ENCODE measurements at places on chromosomes 6 and 20.

GRCh38 chr6:157942351-157942750 is 39.3 kb upstream of the SYNJ2 start:
- no peak for DNase-seq

DNA sequence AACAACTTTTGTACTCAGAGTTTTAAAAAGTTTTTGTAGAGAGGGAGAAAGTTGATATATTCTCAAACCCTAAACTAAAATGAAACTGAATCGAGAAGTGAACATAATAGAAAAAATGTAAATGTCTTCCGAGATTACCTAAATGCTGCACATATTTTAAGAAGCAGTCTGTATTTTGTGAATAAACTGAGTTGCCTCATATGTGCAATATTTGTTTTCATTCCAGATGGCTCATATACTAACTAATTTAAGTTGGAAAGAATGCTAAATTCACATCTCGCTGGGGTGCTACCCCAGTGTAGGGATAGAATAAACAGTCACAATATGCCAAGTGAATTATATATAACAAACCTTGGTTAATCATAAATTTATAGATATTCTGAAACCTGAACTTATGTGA is 285.9 kb upstream of the THEMIS start:
- DNase-seq: no peak

DNA sequence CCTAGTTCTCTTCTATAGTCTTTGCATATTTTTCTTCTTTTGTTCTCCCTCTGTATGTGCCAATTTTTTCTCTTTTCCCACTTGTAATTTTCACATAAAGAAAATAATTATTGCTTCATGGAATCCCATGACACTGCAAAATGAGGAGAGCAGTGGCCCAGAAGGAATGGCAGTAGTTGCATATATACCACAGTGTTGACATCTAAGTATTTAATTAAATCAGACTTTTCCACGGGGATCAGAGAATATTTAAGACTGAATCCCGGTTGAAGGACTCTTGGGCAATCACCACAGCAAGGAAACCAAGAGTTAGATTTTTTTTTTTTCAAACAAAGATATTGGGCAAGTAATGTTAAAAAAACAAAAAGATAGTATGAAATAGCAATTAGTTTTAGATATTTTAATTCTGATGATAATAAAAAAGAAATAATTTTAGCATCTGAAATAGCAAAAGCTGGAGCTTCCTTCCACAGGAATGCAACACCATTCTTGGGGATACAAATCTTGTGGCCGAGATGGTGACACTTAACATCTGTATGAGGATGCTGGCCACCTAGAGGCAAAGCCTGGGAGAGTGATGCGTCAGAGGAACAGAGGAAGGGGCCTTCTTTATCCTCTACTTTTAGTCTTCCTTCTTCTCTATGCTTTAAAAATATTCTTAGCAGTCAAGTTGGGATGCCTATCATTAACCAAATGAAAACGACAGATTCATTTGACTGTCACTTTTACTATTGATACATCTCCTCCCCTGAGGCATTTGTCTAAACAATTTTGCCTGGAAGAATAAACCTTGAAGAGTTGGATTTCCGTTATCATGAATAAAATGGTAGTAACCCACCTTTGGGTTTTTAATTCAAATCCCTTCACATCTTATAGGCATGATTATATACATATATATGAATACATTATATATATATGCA is 356.2 kb downstream of the GJA1 start:
- DNase-seq: no peak

- no peak for DNase-seq
Measured at GRCh38 chr6:163667372-163668060, 253.0 kb downstream of the QKI start.

- DNase-seq: no peak
Measured at GRCh38 chr6:36659271-36659670, 19.2 kb upstream of the CDKN1A start.

All from NCI-H774 (cell line).